Heart left ventricle (tissue), 16 donors: ENCODE measurements at places on chromosomes 6 and 20. TPM values are rescaled to one million over a fixed set of nuclear protein-coding genes. Genes with fewer than 3 reads are reported as not detected.

DNA sequence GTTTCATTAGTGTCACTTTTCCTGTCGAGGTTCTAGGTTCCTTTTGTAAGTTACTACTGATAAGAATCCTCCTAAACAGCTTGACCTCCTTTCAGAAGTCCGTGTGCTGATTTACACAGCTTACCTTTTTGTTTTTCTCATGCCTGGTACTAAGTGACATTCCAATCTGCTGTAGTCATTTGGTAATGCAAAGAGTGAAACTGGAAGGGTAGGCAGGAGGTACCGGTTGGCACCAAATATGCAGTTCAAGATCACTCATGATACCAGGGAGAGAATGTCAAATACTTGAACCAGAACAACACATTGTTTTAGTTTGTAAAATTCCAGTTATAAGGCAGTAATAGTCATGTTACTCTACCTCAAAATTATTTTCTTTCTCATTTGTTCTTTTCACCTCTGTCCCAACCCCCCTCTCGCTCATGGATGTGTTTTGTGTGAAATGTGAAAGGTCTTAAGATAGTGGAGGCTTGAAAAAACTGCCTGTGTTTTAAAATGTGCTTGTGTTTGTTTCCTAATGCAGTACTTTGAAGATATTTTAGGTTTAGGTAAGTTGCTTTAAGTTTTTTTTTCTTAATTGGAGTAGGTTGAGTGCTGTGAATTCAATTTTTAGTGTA is 23.2 kb downstream of the AFDN start:
- DNase-seq, result no peak

GRCh38 chr6:165321555-165322145 is 12.2 kb upstream of the C6orf118 start:
- DNase-seq, result no peak

The ADAT2 gene
- 2.0 TPM for total RNA-seq

DNA sequence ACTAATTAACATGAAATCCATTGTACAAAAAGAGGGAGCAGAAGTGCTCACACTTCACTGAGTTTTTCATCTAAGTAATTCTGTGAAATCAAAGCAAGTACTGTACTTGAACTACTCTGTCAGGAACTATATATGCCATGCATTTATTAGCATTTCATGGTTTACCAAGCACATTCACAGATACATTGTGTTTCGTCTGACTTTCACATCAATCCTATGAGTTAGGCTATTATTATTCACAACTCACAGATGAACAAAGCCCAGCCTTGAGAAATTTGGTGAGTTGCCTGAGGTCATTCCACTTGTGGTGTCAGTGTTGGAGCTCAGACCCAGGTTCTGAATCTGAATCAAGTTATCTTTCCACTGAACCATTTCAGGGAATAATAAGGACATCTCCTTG is 33.7 kb upstream of the TENT5A start:
- DNase-seq, result no peak
